ENCODE measurements at places on chromosomes 2 and 18.

- DNase-seq, result no peak
Measured at GRCh38 chr2:146068051-146068450, 1548.1 kb upstream of the ZEB2 start.

DNA sequence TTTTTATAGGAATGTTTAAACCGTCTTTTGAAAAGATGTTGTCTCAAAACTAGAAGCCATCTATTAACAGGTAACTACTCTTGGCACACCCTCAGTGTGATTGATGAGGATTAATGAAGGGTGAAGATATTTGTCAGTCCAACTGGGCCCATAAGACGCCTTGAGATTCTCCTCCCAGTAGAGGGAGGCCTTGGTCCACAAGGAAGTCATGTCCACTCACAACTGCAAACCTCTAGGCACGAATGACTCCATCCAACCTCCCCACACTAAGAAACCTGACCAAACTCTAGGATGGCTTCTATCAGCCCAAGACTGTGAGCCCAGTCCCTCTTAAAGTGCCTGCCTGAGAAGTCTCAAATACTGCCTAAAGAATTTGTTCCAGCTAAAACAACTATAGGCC is 19.2 kb upstream of the GRP start:
- no peak for DNase-seq

DNA sequence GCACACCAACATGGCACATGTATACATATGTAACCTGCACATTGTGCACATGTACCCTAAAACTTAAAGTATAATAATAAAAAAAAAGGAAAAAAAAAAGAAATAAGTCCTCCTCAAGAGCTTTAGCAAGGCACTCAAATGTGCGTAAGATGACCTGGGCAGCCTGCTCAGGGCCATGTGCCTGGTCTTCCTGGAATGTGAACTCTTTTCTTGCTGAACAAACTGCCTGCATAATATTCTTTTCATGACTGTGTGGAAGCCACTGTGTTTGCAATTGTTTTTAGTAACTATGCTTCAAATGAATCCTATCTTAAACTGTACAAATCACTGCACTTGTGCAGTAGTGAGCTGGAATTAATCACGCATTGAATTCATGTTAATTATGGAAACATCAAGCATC is 168.1 kb upstream of the TPO start:
- DNase-seq, result no peak

GRCh38 chr2:155525199-155525598 is 807.3 kb downstream of the NR4A2 start:
- DNase-seq, result no peak

- DNase-seq, result no peak
Measured at GRCh38 chr18:50590593-50590992, 30.7 kb downstream of the MAPK4 start.

- no peak for DNase-seq
Measured at GRCh38 chr18:59311631-59312030, 6.8 kb downstream of the CPLX4 start.

DNA sequence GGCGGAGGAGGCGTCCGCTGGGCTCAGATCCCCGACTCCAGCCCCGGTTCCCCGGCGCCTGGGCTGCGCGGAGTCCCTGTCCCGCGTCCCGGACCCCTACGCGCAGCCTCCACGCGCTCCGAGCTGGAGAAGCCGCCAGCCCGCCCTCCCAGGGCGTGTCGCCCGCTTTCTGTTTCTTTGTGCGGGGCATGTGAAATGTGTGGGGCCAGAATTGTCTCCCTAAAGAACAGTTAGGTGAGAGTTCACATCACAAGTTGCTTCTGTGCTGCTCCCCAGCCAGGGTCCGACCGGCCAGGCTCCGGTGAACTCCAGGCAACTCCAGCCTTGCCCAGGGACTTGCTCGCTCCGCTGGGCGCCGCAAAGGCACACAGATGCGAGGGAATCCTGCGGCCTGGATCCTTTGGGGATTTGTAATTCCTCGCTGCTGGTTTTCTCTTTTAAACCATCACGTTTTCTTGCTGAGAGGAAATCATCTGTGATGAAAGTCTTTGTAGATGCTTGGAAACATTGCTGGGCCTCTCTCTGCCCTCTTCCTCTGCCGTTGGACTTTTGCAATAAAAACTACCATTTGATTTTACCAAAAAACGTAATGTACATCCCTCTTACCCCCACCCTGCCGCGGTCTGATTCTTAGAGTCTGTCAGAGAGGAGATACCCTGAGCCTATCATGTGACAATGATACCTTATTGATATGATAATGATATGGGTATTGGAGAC is 631 bp downstream of the GYPC start:
- DNase-seq, result no peak

- DNase-seq, result no peak
Measured at GRCh38 chr18:62664414-62664813, 50.9 kb upstream of the PHLPP1 start.

- no peak for DNase-seq
Measured at GRCh38 chr2:99480390-99480789, 9.4 kb downstream of the REV1 start.

- no peak for DNase-seq
Measured at GRCh38 chr2:171185165-171185818, 24.6 kb upstream of the TLK1 start.

- no peak for DNase-seq
Measured at GRCh38 chr18:39774957-39775598, 2180.0 kb upstream of the PIK3C3 start.

DNA sequence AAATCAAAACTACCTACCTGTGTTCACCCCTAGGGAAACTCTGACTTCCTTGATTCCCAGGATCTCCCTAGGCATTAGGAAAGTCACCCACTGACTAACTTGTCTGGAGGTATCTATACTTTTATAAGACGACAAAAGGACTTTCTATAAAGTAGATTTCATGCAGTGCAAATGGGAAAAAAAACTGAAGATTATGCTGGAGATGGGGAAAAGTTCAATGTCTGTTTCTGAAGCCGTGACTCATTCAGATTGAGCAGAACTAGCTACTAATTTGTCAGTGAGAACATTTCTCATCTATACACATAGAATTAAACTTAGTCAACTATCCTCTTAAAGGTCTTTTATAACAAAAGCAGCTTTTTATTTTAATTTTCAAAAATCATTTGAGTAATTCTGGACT is 6.0 kb downstream of the SEPTIN10 start:
- DNase-seq, result no peak

- DNase-seq, result no peak
Measured at GRCh38 chr2:19598971-19599370, 240.5 kb upstream of the OSR1 start.

GRCh38 chr18:21963336-21963735 is 206.1 kb upstream of the GATA6 start:
- DNase-seq, result no peak

DNA sequence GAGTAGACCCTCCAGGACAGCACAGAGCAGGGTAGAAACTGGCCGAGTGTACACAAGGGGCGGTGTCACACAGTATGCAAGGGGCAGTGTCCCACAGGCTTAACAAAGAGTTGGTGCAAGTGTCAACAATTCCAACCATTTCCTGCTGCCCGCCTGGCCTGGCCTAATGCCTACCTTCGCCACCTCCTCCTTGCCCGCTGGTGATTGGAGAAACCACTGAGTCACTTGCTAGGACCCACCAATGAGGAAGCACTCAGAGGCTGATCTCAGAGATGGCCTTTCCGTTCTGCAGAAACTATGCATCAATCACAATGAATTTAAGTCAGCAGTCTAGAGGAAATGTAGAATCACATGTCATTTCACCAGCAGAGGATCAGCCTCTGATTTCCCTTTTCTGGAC is 263.3 kb upstream of the PKDCC start:
- DNase-seq, result no peak

GRCh38 chr2:225649274-225649673 is 249.8 kb downstream of the NYAP2 start:
- no peak for DNase-seq

DNA sequence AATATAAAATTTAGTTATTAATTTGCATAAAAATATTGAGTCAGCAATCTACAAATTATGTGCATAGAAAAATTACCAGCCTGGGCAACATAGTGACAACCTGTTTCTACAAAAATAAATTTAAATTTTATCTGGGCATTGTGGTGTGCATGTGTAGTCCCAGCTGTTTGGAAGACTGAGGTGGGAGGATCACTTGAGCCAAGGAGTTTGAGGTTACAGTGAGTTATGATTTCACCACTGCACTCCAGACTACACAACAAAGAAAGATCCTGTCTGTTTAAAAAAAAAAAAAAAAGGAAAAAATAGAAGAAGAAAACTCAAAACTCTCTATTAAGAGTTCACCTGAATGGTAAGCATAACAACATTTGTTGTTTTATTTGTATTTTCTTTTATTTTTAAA is 1048.4 kb upstream of the CDH2 start:
- DNase-seq, result no peak

- DNase-seq, result no peak
Measured at GRCh38 chr2:157259386-157259785, 1.9 kb downstream of the GALNT5 start.

- no peak for DNase-seq
Measured at GRCh38 chr18:13265911-13266217, 47.3 kb downstream of the LDLRAD4 start.

- no peak for DNase-seq
Measured at GRCh38 chr18:75304678-75305557, 94.3 kb downstream of the TSHZ1 start.

- DNase-seq, result no peak
Measured at GRCh38 chr2:197437380-197437779, 2.6 kb upstream of the SF3B1 start.

GRCh38 chr2:129877795-129878775 is 101.4 kb upstream of the RAB6C start:
- no peak for DNase-seq

DNA sequence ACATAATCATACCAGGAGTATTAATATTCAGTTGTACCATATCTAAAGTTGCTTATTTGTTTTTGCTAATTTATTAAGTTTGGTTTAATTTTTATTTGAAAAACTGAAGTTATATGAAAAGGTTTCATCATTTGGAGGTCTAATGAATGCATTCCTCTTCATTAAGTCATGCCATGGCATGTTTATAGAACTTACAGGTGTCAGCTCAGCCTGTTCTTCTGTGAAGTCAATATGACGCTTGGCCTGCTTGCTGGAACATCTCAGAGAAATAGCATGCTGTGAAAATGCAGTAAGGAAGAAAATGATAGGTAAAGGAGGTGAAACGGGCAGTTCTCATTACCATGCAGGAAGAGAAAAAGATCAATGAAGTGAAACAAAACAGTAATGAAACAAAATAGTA is 58.2 kb downstream of the RAPH1 start:
- no peak for DNase-seq

- no peak for DNase-seq
Measured at GRCh38 chr2:162729469-162729868, 109.1 kb downstream of the KCNH7 start.

DNA sequence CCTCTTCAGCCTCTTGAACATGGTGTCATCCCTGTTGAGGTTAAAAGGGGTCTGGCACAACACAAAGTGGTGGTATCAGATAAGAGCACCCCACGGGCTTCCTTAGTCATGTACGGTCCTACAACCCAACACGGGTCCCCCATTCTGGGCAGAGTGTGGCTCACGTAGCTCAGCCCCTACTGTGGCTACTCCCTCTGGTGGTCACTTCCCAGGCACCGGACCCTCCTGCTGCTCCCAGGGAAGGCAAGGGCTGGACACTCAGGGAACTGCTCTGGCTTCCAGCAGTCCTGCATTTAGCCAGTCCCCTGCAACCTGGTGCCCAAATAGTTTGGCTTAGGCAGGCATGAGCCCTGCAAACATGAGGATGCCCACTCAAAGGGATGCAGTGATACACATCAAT is 58.6 kb downstream of the GALNT14 start:
- no peak for DNase-seq

- DNase-seq, result no peak
Measured at GRCh38 chr18:77648411-77648810, 398.8 kb downstream of the GALR1 start.

- DNase-seq, result no peak
Measured at GRCh38 chr2:116687371-116687770, 1127.1 kb upstream of the DDX18 start.

DNA sequence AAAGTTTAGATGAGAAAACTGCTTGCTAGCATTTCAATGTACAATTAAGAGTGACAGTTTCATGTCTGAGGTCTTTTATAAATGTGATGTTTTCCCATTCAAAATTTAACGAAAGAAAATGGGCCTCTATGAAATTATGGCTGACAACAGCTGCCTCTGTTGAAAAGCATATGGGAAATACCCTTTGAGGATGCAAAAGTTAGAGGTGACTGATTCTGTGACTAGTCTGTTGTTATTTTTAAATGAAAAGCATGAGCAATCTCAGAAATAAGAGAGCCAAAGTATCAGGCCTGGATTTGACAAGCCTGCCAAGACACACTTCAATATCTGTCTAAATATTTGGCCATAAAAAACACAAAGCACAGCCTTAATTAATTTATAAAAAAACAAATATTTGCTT is 580.8 kb downstream of the ERBB4 start:
- DNase-seq, result no peak

DNA sequence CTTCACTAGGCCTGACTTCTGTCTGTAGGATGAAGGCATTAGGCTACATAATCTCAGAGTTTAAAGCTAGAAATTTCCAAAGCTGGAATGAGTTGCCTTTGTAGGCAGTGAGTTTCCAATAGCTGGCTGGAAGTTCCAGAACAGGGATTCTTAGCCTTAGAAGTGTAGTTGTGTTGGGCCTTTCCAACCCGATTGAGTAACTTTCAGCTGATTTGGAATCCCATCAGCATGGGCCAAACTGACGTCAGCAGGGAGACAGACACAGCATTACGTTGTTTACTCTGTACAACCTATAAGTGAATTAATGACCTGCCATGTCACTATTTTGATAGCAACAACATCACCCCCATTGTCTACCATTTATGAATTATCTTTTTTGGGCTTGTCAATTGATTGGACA is 56.9 kb downstream of the SETBP1 start:
- DNase-seq, result no peak

DNA sequence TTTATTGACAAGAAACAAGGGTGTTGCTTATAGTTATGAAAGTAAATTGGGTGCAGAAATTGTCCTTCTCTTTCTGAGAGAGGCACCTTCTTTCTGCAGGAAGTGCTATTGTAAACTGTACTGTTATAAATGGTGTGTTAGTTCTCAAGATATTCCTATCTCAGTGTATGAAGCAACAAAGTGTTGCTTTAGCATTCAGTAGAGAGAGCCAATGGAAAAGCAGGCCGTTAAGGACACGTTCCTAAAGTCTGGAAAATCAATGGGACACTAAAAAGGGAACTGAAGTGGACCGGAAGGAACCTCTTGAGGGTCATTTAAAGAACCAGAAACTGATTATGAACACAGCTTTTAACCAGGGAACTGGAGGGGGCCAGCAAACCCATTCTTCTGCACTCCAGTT is 510.0 kb upstream of the ZEB2 start:
- DNase-seq, result no peak

DNA sequence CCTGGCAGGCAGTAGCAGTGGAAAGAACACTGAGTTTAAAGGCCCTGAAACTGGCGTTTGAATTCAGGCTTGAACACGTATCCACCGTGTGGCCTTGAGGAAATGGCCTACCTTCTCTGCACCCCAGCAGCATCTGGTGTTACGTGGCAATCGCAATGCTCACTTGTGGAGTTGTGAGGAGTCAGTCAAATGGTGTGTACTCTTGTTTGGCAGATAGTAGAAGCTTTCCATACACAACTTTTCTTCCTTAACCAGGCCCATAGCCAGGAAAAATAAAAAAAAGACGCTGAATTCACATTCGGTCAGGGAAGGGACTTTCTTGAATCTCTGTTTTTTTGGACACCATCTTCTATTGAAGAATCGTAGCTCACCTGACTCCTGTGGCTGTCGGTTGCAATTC is 1101.5 kb upstream of the KLHL29 start:
- DNase-seq, result no peak
